ENCODE measurements at places on chromosomes 6 and 20.

DNA sequence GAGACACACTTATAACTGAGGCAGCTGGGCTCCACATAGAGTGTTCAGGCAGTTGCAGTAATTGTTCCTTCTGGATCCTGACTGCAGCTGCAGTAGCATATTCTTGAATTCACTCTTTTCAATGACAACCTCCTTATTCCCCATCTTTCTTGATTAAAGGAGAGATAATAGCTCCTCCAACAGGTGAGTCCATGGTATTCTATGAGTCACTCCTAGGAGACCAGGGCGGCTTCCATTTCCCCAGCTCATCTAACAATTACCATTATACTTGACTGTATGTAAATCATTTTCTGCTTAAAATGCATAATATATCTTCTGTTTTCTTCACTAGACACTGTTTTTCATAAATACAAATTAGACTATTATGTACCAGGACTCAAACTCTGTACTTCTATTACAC, 62.4 kb downstream of the TENT5A start:
- DNase-seq = no peak

DNA sequence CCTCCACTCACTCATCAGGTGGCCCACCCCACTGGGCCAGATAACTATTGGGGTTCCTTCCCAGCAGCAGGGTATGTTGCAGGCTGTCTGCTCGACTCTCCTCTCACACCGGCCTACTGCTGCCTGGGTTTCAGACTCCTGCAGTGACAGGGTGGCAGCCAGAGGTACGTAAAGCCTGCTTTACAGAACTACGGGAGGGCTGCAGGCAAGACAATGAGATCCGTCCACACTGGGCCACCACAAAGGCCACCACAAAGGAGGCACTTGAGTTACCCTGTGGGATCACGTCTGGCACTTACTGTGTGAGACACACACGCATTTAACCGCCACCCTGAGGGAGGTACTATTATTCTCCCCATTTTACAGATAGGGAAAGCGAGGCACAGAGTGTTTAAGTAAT, 78.5 kb downstream of the NFATC2 start:
- no peak for DNase-seq

GRCh38 chr20:61572789-61573188, 320.7 kb downstream of the CDH4 start:
- DNase-seq = no peak

GRCh38 chr6:121578216-121578615, 142.8 kb downstream of the GJA1 start:
- DNase-seq = no peak
